Posterior vena cava (tissue), 2 donors: ENCODE measurements at places on chromosomes 2 and 18.
A peak's percentile ranks its signal among the peaks of the same experiment; 100 is the strongest.

DNA sequence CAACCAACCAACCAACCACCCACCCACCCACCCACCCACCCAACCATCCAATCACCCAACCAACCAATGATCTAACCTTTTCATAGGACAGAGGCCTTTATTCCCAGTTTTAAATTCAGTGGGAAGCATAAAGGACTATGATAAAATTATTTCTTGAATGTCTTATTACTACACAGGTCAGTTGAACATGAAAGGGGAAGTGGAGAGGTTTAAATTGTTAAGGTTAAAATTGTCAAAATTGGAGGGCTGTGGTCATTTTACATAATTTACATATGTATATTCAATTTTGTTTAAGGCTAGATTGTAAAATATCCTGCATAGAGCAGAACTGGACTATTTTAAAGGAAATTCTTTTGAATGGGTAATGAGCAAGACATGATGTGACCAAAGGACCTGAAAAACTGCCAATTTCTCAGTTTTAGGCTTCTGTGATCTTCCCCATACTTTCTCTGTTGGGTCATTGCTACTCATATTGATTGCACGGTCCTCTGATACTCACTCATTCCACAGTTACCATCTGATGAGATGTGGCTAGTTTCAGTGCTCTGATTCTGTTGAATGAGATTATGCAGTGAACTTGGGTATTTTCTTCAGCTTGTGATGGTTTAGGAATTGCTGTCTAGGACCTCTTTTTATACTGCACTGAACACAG is 127.4 kb downstream of the PLCL1 start:
- no peak for DNase-seq

GRCh38 chr2:39379643-39380524 is 57.2 kb downstream of the MAP4K3 start:
- DNase-seq: no peak

- no peak for DNase-seq
These were observed 1130.1 kb upstream of the CELF4 start for GRCh38 chr18:38695559-38696280.

DNA sequence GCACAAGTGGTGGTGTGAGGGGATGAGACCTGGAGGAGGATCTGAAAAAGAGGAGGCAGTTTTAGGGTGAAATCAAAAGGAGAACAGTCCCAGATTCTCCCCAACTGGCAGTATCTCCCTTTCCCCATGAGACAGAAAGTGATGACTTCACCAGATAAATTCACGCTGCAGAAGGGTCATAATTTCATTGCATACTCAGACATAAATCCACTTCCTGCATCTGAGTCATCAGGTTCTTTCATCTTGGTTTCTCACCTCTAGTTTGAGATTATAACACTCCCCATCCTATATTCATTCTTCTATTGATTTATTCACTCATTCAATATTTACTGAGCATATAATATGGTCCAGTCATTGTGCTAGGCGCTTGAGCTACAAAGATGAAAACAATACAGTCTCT is 64.7 kb downstream of the CCDC148 start:
- no peak for DNase-seq

DNA sequence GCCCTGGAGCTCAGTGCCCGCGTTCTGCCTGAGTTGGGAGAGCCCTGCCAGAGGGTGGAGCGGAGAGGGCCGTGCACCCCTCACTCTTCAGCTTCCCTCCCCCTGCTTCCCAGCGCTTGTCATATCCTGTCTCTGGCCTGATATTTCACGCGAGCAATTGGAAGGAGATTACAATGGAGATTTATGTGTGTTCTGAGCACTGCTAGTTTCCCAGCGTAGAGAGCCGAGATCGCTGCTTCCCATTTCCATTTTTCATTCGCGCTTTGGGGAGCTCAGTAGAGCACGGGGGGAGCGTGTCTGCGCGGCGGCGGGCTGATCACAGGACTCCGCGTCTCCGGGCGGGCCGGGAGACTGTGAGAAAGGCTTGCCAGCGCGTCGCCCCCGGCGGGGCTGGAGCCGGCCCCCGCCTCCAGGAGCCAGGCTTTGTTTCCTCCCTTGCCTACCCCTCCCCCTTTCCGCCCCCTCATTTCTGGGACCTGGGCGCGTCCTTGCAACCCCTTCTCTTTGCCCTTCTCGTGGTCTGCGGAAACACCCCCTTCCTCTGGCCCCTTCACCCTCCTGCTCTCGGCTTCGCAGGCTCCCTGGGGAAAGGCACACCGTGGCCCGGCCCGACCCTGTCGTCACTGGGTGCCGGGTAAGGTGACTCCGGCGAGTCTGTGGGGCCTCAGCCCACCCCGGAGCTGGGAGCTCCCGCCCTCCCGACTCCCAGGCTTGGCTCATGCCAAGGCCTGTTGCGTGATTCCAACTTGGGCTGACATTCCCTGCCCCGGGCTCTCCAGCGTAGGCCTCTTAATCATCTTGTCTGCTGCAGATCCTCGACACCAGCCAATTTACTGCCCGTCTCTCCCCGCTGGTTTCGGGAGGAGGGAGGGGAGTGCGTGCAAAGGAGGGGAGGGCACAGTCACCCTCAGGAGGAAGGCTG is 5.8 kb downstream of the DLX2 start:
- no peak for DNase-seq

DNA sequence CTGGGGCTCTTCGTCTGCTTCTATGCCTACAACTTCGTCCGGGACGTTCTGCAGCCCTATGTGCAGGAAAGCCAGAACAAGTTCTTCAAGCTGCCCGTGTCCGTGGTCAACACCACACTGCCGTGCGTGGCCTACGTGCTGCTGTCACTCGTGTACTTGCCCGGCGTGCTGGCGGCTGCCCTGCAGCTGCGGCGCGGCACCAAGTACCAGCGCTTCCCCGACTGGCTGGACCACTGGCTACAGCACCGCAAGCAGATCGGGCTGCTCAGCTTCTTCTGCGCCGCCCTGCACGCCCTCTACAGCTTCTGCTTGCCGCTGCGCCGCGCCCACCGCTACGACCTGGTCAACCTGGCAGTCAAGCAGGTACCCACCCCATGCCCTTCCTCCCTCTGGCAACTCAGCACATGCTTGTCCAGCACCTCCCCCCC is 24.2 kb downstream of the STEAP3 start:
- no peak for DNase-seq

DNA sequence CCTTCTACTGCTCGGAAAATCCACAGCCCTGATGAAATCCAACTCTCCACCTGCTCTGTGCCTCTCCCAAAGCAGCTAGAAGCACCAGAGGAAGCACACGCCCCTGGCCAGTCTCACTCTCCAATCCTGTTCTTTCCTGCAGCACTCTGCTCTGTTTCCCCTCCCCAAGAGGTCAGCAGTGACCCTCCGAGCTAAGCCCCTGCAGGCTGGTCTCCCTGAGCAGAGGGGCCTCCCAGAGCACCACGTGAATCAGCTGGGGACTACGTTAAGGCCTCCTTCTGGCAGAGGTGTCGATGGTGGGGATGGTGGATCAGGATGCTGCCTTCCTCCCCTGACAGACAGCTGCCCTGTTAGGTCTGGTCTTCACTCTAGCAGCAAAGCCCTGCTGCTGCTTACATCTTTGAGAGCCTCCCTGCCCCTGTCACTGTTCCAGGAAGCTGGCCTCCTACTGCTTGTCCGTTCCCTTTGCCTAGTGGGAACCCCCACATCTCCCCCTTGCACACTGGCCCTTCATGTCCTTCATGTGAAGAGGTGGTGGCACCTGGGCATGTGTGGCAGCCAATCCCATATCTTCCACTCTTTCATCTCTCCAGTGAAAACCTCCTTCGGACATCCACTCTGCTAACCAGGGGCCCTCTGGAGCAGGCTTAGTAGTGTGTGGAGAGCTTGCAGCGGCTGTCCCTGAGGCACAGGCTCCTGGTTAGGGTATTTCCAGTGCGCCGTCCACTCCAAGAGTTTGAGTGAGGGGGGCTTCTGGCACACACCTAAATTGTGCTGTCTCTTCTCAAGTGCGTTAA is 307.5 kb upstream of the HS6ST1 start:
- peak; percentile 53 for DNase-seq

DNA sequence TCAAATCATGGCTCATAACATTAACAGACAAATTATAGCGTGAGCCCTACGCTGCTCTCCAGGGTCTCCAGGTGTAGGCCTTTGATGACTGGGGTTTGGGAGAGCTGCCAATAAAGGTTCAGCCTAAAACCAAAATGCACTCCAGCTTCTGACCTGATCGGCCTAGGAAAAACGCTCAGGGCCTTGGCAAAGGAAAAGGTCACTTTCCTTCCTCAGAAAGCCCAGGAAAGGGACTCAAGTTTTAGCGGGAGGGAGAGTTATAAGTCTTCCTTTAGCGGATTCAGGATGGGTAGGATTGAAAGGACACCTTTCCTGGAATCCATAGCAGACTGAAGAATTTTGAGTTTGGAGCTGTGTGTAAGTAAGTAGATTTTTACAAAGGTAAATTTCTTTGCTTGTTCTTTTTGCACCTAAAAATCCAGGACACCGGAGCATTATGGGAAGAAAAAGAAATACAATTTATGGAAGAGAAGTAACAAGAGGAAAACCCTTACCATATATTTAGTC is 8.8 kb downstream of the EVX2 start:
- no peak for DNase-seq

- DNase-seq: no peak
These were observed 63.0 kb upstream of the CPO start for GRCh38 chr2:206876216-206876860.

GRCh38 chr18:44655435-44655834 is 25.3 kb upstream of the SETBP1 start:
- no peak for DNase-seq

- DNase-seq: no peak
These were observed 44.4 kb upstream of the CTLA4 start for GRCh38 chr2:203823173-203823572.

DNA sequence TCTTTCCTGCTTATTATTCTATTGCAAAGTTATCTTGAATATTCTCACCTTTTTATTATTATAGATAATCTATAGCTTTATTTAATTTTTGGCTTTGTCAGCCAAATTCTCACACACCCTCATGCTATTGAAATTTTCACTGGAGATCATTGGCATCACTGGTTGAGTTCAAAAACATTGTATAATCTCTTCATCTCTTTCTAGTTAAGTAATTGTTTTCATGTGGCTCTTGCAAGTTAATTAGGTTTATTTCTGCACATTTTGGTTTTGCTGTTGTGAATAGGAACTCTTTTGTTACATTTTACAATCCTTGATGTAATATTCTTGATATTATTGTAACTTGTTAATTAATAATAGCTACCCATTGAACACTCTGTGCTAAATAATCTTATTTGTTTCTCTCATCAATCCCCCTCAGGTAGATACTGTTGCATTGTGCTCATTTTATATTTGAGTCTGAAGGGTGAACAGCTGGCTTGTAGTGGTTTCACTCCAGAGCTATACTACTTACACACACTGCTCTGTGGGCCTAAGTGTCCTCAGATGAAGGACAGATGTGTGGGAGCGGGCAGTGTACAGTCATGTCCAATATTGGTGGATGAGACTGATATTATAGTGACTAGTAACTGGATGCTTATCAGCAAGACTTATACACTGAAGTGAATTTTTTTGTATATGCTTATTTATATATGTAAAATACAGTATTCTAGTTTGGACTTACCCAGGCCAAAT is 112.7 kb downstream of the LCLAT1 start:
- no peak for DNase-seq

DNA sequence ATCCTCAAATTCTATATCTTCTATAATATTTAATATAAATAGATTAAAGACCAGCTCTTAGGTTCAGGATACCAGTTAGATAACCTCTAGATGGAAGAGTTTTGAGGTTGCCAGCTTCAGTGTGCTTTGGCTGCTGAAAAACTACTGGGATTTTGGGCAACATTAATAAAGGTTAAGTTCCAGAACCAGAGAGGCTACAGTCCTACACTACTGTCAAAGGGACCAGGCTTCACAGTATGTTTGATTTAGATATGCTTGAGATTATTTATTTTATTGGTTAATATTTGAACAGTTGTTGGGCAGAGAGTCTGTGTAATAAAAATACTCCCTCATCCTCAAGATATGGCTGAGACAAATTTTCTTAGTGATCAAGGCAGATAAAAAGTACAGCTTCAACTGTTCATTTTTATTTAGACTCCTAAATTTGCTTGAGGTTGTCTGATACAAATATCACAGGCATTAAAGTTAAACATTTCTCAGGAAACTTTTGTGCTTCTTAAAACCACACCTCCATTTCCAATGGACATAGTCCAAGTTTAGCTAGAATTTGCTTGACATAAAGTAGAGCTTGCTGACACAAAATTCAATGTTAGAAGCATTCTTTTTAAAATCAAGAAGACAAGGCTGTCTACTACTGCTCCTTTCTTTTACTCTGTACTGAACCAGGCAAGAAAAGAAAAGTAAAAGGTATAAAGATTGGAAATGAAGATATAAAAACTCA is 19.7 kb upstream of the TMEM17 start:
- no peak for DNase-seq

- no peak for DNase-seq
These were observed 720.8 kb upstream of the REG3G start for GRCh38 chr2:78304678-78305077.

GRCh38 chr18:51195451-51196117 is 1.9 kb downstream of the MEX3C start:
- no peak for DNase-seq

GRCh38 chr18:39788383-39788782 is 2166.7 kb upstream of the PIK3C3 start:
- no peak for DNase-seq

- peak; percentile 68 for DNase-seq
These were observed 41.8 kb downstream of the SNED1 start for GRCh38 chr2:241040081-241040803.

- DNase-seq: no peak
These were observed 69.7 kb downstream of the PRKCE start for GRCh38 chr2:45721150-45721549.

- peak; percentile 78 for DNase-seq
These were observed 493 bp downstream of the UCN start for GRCh38 chr2:27307545-27308358.

- DNase-seq: no peak
These were observed 200.0 kb downstream of the GLI2 start for GRCh38 chr2:120935339-120936313.

DNA sequence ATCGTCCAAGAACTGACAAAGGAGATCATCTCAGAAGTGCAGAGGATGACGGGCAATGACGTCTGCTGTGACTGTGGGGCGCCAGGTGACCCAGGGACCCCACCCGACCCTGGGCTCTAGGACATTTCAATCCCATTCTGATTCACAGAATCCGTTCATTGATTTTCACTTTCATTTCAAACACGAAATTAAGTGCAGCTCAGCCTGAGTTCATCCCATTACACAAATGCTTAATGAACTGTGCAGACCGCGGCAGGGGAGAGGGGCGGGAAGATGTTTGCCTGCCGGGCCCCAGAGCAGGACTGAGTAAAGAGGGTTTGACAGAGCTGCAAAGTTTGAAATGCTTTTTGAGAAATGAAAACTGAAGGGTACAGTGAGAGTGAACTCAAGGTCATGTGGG is 67.1 kb downstream of the ITGB1BP1 start:
- DNase-seq: no peak
